ENCODE measurements at places on chromosomes 5 and 9.

GRCh38 chr5:124451721-124452383, 294.6 kb downstream of the ZNF608 start:
- no peak for DNase-seq

GRCh38 chr5:56561455-56561854, 253.9 kb upstream of the MAP3K1 start:
- DNase-seq, result no peak

GRCh38 chr9:77809552-77809951, 161.4 kb upstream of the GNA14 start:
- DNase-seq, result no peak

DNA sequence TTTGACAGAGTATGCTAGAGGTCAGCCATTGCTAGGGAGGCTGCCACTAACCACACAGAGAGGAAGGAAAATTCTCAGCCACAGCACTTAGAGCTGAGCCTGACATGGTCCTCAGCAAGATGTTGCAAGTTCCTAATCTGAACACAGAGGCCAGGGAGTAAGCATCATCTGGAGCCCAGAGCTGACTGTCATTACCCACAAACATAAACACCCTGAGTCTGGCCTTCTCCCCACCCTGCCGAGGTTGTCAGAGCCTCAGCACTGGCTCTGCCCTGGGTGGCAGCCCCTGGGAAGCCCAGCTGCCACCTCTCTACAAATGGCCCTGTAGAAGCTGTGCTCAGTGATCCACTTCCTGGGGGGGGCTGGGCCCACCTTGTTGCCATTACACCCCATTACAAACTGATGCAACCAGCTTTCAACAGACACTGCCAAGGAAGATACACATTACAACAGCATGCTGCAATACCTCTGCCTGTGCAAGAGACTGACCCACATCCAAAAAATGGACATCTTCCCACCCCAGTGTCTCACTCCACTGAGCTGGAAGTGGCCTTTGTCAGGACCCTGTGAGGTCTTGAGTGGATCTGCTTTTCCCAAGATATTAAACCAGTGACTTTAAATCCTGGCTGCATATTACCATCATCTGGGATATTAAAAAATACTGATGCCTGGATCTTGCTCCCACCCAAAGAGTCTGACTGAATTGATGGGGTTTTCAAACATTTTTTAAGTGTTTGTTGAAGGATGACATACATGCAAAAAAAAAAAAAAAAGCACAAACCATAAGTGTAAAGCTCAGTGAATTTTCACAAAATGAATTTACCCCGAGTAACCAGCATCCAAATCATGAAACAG, 33.0 kb downstream of the IRF1 start:
- no peak for DNase-seq

- DNase-seq, result no peak
Observed at GRCh38 chr9:135962696-135963307, 1.6 kb upstream of the UBAC1 start.

- DNase-seq, result no peak
Observed at GRCh38 chr5:40497573-40497972, 182.1 kb upstream of the PTGER4 start.

Measured in T47D (cell line).